ENCODE measurements at places on chromosomes 3 and 15.

- DNase-seq, result no peak
Measured at GRCh38 chr3:115708540-115708939, 85.2 kb downstream of the GAP43 start.

DNA sequence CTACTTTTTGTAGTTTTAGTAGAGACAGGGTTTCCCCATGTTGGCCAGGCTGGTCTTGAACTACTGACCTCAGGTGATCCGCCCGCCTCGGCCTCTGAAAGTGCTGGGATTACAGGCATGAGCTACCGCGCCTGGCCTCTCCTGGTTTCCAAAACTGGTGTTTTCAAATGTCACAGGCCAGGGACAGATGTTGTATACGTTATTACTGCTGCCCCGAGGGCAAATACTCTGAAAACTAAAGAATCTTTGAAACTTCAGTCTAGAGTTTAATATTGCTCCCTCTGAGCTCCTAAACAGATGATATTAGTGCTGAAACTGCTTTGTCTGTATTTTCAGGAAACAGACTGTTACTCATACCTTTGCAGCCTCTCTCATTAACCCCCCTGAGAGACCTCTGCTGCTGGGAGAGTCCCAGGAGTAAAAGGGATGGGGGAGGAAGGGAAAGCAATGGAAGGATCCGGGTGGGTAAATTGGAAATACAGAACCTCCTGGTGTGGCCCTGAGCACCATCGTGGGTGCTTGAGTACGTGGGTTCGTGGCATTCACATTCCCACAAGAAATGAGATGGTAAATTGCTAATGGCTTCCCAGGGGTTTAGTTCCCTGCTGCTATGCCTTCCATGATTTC is 96.3 kb upstream of the IGF1R start:
- no peak for DNase-seq

DNA sequence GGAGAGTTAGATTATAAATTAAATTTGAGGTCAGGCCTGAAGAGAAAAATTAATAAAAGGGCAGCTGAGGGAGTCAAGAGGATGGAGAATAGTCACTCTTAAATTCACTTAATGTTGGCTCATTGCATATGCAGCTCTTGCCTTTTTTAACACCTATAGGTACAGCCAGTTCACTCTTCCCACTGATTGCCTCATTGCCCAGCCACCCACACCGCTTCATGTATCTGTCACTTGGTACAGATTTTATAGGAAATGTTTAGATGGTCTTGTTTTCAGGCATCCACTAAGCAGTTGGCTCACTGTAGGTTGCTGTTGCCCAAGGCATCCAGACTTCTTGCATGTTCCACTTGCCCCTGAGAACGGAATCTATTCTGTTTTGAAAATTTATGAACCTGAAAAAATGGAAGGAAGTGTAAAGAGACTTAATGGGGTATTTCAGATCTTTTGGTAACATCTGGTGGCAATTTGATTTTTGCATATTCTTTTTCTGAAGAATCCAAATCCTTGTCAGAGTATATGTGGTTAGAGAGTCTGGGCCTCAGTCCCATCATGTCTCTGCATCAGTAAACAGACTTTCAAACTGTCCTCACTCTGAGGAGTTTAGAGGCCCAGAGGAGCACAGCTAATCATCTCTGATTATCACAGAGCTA is 151.9 kb downstream of the RBPMS2 start:
- peak; percentile 32 for DNase-seq

- no peak for DNase-seq
Measured at GRCh38 chr15:28017423-28017924, 81.6 kb downstream of the OCA2 start.

GRCh38 chr3:50089609-50089945 is 858 bp downstream of the RBM5 start:
- no peak for DNase-seq

GRCh38 chr3:184352149-184352785 is 9.1 kb downstream of the CLCN2 start:
- DNase-seq, result no peak

DNA sequence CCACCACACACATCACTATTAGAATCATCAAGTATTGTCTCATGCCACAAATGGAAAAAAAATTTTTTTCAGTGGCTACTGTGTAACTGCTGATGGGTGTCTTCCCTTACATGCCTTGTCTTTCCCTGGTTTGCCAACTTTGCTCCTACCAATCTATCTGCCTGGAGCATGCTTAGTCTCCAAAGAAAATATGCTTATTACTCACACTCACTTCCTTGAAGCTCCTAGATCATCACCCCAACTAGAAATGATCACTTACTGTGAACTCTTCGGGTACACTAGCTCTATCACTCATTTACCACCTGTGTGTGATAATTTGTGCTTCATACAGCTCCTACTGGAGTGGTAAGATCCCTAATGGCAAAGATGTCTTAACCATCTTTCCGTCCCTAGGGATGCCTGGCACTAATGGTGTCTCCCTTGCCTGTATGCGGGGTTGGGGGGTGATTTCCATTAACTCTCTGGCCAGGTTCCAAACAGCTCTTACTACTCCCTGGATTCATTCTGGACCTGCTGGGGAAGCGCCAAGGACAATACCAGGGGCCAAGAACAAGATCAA is 799 bp downstream of the VPS33B start:
- no peak for DNase-seq

DNA sequence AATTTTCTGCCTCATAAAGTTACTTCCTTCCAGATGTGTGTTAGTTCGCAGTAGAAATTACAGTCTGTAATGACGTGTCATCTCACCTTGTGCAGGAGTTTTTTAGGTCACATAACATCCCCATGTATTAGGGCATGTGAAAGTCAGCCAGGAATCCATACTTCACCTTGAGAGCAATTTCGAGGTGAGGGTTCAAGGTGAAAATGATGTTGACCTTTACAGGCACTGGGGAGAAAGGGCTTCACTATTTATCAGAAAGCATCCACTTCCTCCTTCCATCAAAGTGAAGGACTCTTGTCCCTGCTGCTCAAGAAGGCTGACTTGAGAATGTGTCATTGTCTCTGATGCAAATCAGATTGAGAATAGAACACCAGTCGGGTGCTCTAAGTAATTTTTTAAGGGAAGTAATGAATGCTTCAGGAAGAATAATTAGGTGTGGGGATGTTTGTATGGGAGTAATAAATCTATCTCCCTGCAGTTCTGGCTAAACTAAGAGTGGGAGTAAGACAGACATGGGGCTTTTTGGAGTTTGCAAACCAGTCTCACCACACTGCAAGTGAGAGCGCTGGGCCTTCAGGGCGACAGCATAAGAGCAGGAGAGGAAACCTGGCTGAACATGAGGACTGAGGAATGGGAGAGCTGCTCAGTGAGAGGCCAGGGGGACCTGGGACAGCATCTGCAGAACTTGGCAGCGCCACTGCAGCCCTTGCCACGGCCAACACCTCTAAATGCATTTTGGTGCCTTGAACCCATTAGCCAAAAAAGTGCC is 85.9 kb upstream of the IL12A start:
- no peak for DNase-seq

GRCh38 chr3:150079029-150079739 is 108.5 kb upstream of the PFN2 start:
- DNase-seq, result no peak

DNA sequence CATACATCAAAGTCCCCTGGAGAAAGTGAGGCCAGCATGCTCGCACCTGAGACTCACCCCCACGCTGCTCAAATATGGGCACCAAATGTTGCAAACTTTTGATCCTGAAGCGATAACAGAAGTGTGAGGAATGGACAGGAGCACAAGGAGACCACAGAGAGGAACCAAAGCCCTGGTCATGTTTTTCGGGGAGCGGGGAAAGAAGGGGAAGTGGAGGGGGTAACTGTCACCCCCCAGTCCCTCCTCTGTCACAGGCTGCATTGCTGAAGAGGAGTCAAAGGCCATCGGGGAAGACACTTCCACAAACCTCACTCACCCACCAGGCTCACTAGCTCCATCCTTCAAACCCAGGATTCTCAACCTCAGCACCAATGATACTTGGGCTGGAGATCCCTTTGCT is 182.4 kb downstream of the UACA start:
- DNase-seq, result no peak

- DNase-seq, result no peak
Measured at GRCh38 chr15:69743091-69743490, 290.5 kb downstream of the RPLP1 start.

DNA sequence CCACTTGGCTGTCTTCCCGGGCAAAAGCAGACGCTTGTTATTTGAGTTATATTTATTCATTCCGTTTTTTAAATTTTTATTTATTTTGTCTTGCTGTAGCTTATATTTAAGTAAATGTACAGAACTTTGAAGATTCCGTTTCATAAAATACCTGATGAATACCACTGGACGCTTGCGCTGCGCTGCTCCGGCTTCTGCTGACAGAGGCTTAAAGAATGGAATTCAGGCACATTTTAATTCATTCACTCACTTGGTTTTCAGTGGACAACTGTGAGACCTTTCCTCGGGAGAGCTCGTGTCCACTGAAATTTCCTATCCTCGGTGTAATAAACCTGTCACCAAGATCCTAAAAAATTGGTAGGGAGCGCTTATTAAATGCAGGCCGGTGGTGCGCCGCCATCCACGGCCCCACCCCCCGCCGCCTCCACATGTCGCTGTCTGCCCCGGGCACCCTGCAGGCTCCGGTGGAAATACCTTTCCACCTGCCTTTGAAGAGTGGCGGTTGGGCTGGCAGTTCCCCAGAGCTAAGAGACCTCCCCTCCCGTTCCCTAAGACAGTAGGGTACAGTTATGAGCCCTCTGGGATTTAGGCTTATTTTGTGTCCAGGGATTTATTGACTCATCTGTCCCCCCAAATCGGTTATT is 62.5 kb upstream of the UBE2E1 start:
- DNase-seq, result no peak

- DNase-seq, result no peak
Measured at GRCh38 chr3:159929171-159930141, 59.2 kb upstream of the IL12A start.

- peak; percentile 57 for DNase-seq
Measured at GRCh38 chr3:187150599-187150998, 11.3 kb upstream of the RPL39L start.

DNA sequence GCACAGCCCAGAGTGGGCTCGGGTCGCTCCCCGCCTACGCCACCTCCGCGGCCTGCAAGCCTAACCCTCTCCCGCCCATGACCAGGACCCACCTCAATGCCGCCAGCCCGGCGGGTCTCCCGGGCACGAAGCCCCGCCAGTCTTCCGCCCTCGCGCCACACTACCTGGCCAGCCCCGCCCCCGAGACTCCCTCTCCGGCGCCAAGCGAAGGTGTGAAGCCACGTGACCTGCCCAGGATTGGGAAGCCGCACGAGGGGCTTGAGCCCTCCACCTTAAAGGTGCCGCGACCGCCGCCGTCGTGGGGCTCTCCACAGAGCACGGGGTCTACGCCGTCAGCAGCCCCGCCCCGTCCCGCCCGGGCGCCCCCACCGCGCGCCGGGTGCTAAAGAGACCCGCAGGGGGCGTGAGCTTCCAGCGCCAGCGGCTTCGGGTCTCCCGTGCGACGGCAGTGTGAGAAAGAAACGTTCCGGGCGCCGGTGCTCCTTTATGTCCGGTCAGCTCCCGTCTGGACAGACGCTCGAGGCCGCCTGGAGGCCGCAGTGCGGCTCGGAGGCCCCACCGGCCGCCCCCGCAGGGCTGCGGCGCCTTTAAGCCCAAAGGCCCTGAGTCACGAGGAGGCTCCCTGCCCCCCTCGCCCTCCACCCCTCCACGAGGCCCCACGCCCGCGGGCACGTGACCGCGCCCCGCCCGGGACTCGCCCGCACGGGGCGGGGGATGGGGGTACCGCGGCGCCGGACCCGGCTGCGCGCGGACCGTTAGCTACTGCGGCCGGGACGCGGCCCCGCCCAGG is at the start of gene CPEB1:
TSS of gene CPEB1 (minus strand) at position 319 of the 790 bp plus-strand sequence. CDS start 18,904 bp downstream, outside the sequence.
- peak; percentile 22 for DNase-seq

- no peak for DNase-seq
Measured at GRCh38 chr3:149442043-149442442, 32.5 kb upstream of the TM4SF4 start.

GRCh38 chr3:193078996-193079753 is 161.5 kb upstream of the MB21D2 start:
- DNase-seq, result no peak

GRCh38 chr15:29690765-29691475 is 131.3 kb downstream of the TJP1 start:
- DNase-seq, result no peak

- no peak for DNase-seq
Measured at GRCh38 chr15:78536134-78536533, 4.1 kb upstream of the PSMA4 start.

- no peak for DNase-seq
Measured at GRCh38 chr15:29677871-29678461, 144.3 kb downstream of the TJP1 start.

- DNase-seq, result no peak
Measured at GRCh38 chr3:187314176-187314575, 22.6 kb upstream of the MASP1 start.
